CD4-positive, alpha-beta T cell treated with Interferon alpha-2 for 1 hour (primary cell): ENCODE measurements at places on chromosomes 7 and 10.

GRCh38 chr10:13143766-13144165, 17.6 kb upstream of the MCM10 start:
- no peak for DNase-seq

GRCh38 chr10:98758463-98758862, 311.7 kb upstream of the HPS1 start:
- DNase-seq, result no peak

- peak; percentile 24 for DNase-seq
These were observed 7.9 kb downstream of the SLC25A28 start for GRCh38 chr10:99612167-99612831.

- no peak for DNase-seq
These were observed 20.3 kb upstream of the CPXM2 start for GRCh38 chr10:123911866-123912265.

DNA sequence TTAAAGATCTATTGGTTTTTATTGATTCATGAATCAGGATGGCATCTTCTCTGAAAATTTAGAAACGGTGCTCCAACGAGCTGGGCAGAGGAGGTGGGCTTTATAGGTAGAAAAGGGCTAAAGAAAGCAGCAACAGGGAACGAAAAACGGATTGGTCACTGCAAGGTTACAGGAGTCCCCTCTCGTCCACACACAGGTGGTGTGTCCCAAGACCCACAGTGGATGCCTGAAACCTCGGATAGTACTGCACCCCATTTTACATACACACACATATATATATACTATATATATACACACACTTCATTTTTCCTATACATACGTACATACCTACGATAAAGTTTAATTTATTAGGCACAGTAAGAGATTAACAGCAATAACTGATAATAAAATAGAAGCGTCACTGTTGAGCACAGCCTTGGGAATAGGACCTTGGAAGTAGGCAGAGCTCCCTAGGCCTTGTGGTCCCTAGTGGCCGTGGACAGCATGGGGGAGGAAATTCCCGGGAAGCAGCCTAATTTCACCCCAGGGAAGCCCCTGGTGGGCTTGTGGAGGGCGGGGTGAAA, 737 bp upstream of the NUB1 start:
- DNase-seq, result no peak

- no peak for DNase-seq
These were observed 109.8 kb upstream of the PTN start for GRCh38 chr7:137453356-137453755.

GRCh38 chr10:119497243-119497642, 45.3 kb downstream of the RGS10 start:
- no peak for DNase-seq

DNA sequence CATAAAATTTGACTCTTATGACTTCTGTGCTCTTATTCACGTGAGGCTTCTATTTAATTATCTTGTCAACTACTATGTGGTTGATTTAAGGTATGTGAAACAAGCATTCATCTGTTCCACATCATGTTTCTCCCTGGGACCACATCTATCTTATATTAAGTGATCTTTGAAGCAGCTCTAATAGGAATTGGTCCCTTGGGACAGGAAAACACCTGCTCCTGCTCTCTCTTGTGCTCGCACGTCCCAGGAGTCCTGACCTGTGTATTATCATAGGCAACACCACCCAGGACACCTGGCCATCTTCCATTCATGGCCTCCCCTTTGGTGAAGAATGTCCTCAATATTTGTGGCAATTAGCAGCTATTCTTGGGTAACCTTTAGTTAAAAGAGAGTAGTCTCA, 269.2 kb downstream of the NRG3 start:
- DNase-seq, result no peak

GRCh38 chr10:44818701-44819127, 92.4 kb upstream of the TMEM72 start:
- no peak for DNase-seq

DNA sequence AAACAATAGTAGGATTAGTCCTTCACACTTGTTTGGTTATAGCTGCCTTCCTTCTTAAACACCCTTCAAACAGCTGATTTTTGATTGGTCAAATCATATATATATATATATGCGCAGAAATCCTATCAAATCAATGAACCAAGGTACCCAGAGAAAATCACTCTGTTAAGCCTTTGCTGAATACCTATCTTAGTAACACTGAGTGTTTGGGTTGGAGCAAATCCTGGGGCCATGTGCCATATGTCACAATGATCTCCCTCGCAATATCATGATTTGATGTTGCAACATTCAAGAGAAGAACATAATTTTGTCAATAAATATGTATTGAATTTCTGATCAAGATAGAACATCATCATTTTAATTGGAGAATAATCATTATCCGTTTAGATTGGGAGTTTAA, 795.6 kb downstream of the REEP3 start:
- DNase-seq, result no peak

GRCh38 chr10:24616536-24616935, 107.2 kb downstream of the ARHGAP21 start:
- DNase-seq, result no peak

DNA sequence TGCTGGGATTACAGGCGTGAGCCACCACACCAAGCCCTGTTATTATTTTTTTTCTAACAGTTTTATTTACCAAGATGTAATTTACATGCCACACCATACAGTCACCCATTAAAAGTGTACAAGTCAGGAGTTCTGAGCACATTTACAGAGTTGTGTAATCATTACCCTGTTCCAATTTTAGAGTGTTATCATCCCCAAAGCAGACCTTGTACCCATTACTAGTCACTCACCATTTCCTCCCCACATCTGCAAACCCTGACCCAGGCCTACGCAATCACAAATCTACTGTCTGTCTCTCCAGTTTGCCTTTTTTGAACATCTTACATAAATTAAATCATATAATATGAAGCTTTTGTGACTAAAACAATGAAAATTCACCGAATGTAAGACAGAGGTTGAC, 402.9 kb upstream of the FOXK1 start:
- no peak for DNase-seq

- DNase-seq, result no peak
These were observed 47.5 kb downstream of the DNAJB6 start for GRCh38 chr7:157384301-157384700.

DNA sequence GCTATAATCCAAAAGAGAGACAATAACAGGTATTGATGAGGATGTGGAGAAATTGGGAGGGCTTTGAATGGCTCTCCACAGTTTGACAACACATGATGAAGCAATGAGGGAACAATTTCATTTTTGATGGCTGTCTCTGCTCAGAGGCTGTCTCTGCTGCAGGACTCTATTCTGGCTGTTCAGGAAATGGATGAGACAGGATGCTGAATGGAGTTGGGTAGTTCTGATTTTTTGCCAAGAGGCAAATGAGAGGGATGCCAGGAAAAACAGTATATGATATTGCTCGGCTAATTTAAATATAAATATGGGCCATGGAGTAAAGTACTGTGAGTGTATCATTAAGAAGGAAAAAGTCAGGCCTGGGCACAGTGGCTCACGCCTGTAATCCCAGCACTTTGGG, 16.8 kb downstream of the APBB1IP start:
- DNase-seq, result no peak

- DNase-seq, result no peak
These were observed 4.8 kb upstream of the ADRB1 start for GRCh38 chr10:114038819-114039218.

GRCh38 chr10:91076991-91077548, 143.4 kb upstream of the PCGF5 start:
- no peak for DNase-seq

DNA sequence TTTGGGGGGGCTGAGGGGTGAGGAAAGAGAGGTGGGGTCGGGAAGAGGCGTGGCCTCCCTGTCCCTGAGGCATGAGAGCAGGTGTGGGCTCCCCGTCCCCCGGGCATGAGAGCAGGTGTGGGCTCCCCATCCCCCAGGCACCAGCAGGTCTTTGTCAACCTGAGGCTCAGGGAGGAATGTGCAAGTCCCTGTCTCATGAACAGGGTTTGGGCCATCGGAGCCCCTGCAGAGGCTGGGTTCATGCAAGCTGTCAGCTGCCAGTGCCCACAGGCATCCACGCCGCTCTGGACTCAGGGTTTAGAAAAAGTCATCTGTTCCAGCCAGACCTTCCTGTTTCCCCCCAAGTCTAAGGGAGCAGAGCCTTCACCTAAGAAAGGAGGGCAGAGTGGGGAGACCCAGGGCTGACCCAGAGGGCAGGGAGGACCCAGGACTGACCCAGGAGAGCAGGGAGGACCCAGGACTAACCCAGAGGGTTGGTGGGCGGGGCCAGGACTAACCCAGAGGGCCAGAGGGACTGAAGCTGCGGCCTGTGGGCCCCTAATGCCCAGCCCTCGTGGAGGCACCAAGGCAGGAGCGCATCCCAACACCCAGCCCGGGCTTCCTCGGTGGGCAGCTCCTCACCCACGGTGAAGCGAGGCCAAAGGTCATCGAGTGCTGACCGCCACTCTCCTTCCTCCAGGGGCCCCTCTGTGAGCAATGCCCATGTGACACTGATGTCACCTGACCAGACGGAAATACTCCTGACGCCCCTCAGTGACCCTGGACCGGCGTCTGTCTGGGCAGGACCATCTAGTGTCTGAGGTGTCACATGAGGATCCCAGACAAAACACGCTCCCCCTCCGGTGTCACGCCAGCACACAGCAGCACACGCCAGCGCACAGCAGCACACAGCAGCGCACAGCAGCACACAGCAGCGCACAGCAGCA, 28.9 kb upstream of the GPR146 start:
- DNase-seq, result no peak

- DNase-seq, result no peak
These were observed 54.4 kb downstream of the ESYT2 start for GRCh38 chr7:158774952-158775351.

DNA sequence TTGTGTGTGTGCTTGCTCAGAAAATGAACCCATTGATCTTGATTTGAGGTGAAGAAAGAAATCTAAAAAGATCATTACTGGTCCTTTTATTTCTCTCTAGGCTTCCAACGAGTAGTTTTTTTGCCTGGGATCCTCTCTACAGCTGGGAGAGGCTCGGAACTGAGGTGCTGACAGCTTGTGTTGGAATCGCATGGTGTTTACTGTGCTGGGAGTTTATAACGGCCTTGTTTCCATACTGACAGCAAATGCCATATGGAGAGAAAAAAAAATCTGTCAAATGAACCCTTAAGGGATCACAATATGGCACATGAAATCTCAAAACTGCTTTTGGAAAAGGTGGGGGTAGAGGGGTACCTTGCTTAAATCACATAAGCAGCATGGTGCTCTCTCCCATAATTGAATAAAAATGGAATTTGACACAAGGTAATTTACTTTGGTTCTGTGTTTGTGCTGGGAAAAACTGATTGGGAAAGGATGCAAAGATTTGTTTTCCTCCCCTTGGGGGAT, 165.0 kb downstream of the RGS10 start:
- no peak for DNase-seq

DNA sequence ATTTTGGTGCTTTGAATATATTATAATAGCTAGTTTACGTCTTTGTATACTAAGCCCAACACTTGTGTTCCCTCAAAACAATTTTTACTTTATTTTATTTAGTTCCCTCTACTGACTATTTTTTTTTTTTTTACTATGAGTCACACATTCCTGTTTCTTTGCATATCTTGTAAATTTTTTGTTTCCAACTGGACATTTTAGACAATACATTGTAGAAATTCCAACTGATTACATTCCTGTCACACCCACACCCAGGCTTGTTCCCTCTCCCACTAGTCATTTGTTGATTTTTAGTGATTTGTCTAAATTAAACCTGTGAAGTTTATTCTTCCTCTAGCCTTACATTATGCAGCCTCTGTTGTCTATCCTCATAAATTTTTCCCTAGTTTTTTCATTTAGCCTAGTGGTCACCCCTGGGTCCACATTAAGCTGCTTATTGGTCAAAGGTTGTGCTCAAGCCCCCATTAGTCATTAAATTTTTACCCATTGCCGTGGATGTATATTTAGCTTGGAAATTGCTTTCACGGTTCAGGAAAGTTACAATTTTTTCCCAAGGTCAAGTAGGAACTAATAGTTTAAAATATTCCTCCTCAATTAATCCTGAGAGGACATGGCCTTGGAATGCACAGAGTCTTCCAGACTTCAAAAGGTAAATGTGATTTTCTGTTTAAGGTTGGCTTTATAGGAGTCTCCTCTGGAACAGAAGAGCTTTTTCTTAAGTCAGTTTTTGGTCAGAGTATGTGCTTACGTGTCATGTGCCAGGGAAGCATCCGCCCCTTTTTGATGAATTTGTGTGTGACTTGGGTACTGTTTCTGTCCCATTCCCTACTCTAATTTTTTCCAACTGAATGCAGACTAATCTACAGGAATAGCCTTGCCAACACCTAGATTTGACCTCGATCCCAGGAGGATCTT, 207.6 kb upstream of the TMEM72 start:
- DNase-seq, result no peak

DNA sequence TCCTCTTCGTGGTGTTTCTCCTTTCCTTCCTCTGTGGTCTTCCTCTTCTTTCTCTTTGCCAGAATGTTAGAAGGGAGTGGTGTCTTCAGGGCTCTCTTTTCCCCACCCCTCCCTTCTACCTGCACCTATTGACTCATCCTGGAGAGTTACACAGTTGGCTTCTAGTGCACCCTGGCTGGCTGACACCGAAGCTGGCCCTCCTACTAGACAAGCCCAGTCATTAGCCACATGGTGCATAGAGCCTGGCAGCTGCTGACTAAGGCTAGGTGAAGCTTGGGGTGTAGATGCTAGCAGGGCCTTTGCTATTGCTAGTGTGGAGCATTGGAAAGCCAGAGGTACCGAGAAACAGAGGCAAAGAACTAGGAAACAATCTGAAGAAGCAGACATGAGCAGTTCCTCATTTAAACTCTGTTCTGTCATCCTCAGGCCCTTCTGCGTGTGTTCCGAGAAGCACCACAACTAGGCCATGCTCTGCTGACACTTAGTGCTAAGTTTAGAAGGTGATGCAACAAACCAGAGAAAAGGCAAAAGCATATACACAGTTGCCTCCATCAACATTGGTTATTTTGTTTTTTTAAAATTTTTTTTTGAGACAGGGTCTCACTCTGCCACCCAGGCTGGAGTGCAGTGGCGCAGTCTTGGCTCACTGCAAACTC, 213.9 kb downstream of the BAMBI start:
- no peak for DNase-seq

DNA sequence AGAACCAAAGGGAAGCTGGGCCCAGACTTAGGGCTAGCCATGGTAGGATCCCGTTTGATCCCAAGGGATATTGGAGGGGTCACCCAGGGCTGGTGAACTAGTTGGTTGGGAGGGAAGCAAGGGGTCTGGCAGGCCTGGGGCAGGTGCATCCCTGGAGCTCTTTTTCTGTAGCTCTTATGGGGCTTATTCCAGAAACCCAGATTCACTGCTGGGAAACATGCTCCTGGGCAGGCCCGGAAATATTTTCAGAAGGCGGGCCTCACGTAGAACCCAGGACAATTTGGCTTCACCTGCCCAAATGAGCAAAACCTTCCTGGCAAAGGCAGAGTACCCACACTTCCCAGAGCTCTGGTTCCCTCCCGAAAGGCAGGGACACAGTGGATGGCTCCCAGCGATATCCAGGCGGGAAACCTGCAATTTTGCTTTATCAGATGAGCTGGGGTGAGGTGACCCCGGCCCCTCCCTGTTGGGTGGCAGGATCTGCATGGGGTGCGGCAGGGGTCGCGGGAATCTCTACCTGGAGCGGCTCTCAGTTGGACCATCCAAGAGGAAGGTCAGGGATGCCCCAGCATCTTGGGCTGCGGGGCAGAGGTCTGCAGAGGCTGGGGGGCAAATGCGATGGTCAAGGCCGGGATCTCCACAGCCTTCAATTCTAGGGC, 533.9 kb downstream of the TCERG1L start:
- no peak for DNase-seq
